ENCODE measurements at places on chromosomes 7 and 10. TPM values are rescaled to one million over a fixed set of nuclear protein-coding genes. Genes with fewer than 3 reads are reported as not detected.

- no peak for DNase-seq
These were observed 109.1 kb downstream of the CYP26A1 start for GRCh38 chr10:93182790-93183189.

DNA sequence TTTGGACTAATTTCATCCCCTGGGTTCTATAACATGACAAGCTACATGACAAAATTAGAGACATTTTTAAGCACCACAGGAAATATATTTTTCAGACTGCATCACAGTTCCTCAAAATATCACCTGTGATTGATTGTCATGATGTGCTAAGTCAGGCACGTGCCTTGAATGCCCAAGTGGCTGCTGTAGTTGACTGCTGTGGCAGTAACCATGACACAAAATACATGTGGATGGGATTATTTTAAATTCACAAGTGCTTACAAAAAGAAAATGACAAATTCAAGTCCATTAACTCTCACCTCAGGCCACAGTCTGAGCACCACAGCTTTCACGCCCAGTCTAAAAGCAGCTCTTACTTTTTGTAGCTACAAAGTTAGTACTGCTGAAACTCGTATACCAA lies 45.5 kb downstream of the TNPO3 start:
- no peak for DNase-seq

DNA sequence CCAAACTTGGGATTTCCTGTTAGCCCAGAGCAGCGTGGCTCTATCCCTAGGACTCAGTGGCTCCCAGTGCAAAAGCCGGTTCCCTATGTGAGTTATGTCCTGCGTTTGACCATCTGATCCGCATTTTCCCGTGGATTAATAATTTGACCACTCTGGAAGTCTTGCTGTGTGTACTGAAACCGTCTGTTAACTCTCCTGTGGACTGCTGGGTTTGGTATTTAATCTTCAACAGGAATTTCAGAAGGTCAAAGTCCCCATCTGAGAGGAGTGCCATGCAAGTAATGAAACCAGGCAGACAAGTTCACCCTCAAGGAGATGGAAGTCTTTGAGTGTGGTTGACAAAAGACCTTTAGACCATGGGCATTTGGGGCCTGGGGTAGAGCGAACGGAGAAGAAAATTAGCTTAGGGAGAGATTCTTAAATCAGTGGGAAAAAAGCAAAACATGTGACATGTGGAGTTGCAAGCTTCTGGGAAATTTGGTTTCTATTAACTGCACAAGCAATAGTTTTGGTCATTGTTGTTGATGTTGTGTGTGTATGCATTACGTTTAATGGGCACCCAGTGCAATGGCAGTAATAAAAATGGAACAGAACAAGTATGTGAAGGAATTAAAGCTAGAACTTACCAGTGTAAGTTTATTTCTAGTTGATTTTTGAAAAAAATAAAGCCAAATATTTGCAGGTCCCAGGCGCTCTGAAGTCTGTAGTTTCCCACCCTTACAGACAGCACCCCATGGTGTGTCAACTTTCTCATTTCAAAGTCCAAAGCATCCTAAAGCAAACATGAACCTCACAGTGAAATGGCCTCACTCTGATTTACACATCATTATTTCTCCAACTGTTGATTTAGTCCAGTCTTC lies 38.2 kb downstream of the LYZL1 start:
- no peak for DNase-seq

The TMEM139 gene
- total RNA-seq, result 0.91 TPM

The SLC18A2 gene
- total RNA-seq, result 0.05 TPM

The NCAPG2 gene
- 86.7 TPM for total RNA-seq

The SPDYE6 gene
- not detected for total RNA-seq

The ACSM6 gene
- not detected for total RNA-seq

DNA sequence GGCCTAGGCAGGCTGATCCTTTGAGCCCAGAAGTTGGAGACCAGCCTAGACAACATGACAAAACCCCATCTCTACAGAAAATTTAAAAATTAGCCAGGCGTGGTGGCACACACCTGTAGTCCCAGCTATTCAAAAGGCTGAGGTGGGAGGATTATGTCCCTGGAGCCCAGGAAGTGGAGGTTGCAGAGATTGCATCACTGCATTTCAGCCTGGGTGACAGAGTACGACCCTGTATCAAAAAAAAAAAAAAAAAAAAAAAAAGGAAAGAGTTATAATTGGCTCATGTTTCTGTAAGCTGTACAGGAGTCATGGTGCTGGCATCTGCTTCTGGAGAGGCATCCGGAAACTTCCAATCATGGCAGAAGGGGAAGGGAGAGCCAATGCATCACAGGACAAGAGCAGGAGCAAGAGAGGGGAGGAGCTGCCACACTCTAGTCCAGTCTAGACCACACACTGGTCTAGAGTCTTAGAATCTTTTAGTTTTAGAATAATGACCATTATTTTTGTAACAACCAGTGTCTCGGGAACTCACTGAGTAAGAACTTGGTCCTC lies 16.8 kb downstream of the DOCK1 start:
- DNase-seq, result no peak

The ZNF425 gene
- 4.9 TPM for total RNA-seq

- no peak for DNase-seq
These were observed 18.8 kb downstream of the ADGRA1 start for GRCh38 chr10:133106516-133106915.

The SPDYE11 gene
- total RNA-seq, result not detected

DNA sequence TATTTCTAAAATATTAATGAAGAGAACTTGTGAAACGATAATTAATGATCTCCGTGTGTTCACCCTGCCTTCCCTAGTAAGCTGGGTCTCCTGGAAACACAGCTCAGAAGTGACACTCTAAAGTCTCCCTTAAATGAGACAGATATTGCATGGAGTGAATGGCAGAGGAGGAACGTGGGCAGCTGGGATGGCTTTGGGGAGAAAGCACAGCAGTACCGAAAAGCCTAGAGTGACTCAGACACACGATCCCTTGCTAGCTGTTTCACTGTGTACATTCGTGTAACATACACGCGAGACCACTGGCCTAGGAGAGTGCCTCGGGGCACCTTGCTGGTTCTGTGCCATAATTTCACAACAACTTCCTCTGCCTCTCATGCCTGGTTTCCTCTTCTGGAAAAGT lies 199.9 kb upstream of the TCERG1L start:
- no peak for DNase-seq

GRCh38 chr7:19362099-19362498 lies 216.9 kb upstream of the FERD3L start:
- no peak for DNase-seq

The TLX1 gene
- 0.33 TPM for total RNA-seq

DNA sequence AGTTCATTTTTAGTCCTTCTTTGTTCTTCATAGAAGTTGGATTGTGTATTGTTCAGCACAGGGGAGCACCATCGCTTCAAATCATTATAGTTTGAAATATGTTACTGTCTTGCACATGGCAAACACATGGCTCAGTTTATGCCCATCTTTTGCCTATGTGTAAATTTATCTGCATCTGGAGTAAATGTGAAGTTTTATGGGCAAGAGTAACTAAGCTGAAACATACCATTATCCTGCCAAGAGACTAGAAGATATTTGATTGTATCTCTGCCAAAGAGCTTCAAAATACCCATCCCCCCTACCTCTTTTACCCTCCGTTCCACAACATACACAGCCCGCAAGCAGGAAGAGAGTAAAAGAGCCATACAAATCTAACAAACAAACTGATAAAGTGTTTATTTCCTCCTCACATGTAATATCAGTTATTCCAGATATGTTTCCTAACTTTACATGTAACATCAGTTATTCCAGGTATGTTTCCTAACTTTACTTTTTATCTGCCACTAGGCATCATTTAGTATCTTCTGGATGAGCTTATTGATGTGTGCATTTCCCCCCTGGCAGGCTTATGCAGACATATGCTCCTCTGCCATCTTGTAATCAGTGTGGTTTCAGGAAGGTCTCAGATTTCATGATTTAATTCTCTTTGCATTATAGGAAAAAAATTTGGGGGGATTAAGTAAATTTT lies 127.7 kb downstream of the SRI start:
- no peak for DNase-seq

The HIP1 gene
- total RNA-seq, result 87.3 TPM

- DNase-seq, result no peak
These were observed 109.0 kb downstream of the LHPP start for GRCh38 chr10:124570646-124571045.

GRCh38 chr7:152424348-152425108 lies 11.3 kb downstream of the KMT2C start:
- DNase-seq, result no peak
